PC-3 (cell line): ENCODE measurements at places on chromosomes 3 and 15. TPM values are rescaled to one million over a fixed set of nuclear protein-coding genes. Genes with fewer than 3 reads are reported as not detected.

DNA sequence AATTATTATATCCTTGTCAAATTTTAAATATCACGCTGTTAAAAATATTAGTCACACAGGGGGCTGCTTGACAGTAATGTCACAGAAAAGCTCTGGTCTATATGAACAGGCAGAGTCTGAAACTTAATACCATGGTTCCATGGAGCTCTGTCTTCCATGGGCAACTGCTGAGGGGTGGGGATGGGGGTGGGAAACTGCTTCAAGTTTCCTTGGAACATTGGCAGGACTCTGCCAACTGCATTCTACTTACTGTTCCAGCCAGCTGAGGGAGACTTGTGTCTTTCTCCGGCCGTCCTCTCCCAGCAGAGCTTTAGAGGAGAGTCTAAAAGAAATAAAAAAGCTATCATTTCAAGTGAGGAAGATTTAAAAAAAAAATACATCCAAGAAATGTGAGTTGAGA is 348.7 kb downstream of the ZIC1 start:
- H3K27ac ChIP-seq = no peak overlapping the region
- H3K4me1 ChIP-seq = no peaks in the 10 kb centered on the region
- H3K27me3 ChIP-seq = peaks cover 8% of the 10 kb centered on the region; the same call in 1 of the 2 replicates
- no peak overlapping the region for H3K4me3 ChIP-seq

DNA sequence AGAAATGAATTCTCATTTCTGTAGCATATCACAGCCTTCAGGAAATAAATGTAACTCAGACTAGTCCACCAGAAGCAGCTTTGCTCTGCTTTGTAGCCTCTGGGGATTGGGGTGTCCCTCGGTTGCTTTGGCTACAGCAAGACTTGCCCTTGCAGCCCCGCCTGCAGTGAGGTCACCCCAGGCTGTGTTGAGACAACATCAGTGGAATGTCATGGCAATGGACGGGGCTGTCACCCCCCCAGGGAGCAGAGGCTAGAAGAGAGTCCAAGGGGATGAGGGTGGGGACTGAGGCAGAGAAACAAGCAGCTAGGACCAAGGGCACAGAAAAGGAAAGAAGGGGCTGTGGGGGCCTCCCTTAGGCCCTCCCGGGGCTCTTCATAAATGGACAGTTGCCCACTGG is 854 bp downstream of the CLEC3B start:
- DNase-seq = no peak
- no peak overlapping the region for H3K27ac ChIP-seq
- no peaks in the 10 kb centered on the region for H3K27me3 ChIP-seq
- H3K4me1 ChIP-seq = 0 out of 2 replicates have a peak, but pooled peaks cover 7% of the 10 kb centered on the region

- H3K4me3 ChIP-seq = no peak overlapping the region
- H3K27me3 ChIP-seq = no peaks in the 10 kb centered on the region
- peak; percentile 88 for DNase-seq
- no peak overlapping the region for H3K27ac ChIP-seq
These were observed 4.0 kb downstream of the CCDC51 start for GRCh38 chr3:48435774-48436476.

- no peaks in the 10 kb centered on the region for H3K4me1 ChIP-seq
- no peaks in the 10 kb centered on the region for H3K27me3 ChIP-seq
- no peak overlapping the region for H3K4me3 ChIP-seq
- H3K27ac ChIP-seq = no peak overlapping the region
- DNase-seq = no peak
These were observed 79.7 kb upstream of the C2CD4B start for GRCh38 chr15:62244762-62245161.

GRCh38 chr3:88267441-88267840 is 117.7 kb downstream of the C3orf38 start:
- no peaks in the 10 kb centered on the region for H3K36me3 ChIP-seq
- H3K4me3 ChIP-seq = no peak overlapping the region
- peaks cover 67% of the 10 kb centered on the region for H3K27me3 ChIP-seq
- DNase-seq = no peak

DNA sequence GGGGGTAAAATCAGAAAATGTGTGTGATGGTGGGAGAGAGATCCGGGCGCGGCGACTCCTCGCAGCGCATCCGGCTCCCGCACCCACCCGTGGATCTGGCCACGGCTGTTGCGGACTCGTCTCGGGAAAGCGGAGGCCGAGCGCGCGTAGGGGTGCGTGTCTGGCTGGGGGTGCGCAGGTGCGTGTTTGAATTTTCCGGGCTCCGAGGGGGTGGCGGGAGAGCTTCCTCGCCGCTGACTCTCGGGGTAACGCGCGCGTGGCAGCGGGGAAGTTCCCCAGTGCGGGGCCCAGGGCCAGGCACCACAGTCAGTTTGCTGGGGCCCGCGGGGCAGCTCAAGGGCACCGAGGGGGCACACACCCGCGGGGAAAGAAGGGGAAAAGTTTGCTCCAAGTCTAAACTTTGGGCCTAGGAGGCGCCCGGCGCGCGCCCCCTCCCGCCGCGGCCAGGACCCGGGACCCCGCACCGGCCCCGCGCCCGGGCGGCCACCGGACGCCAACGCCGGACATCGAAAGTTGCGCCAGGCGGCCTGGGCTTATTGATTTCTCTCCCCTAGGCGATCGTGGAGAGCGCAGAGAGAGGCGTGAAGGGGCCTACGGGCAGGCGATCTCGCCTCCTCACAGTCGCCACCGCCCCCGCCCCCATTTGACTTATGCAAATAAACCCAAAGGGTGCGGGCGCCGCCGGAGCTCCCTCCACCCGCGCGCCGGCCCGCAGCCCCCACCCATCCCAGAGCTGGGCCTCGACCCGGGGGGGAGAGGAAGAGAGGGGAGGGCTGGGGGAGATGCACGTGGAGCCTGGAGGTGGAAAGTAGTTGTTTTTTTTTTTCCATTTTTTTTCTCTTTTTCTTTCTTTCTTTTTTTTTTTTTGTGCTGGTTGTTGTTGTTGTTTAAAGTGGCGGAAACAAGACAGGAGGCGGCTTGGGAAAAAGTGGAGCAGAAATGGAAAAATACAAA is 639 bp downstream of the FOXP1 start:
- H3K36me3 ChIP-seq = no peaks in the 10 kb centered on the region
- peak overlapping the region; percentile 58 for H3K27ac ChIP-seq
- peak overlapping the region; percentile 91 for H3K4me3 ChIP-seq
- H3K4me1 ChIP-seq = peaks cover 50% of the 10 kb centered on the region
- H3K27me3 ChIP-seq = no peaks in the 10 kb centered on the region

- H3K4me1 ChIP-seq = no peaks in the 10 kb centered on the region; the same call in 1 of the 2 replicates
- H3K4me3 ChIP-seq = no peak overlapping the region
- DNase-seq = no peak
- peaks cover 8% of the 10 kb centered on the region for H3K27me3 ChIP-seq
These were observed 52.4 kb downstream of the GASK1A start for GRCh38 chr3:43031485-43031884.

- H3K27me3 ChIP-seq = peaks cover 10% of the 10 kb centered on the region
- DNase-seq = no peak
- no peak overlapping the region for H3K27ac ChIP-seq
These were observed 230.8 kb downstream of the MEX3B start for GRCh38 chr15:81814882-81815455.

GRCh38 chr15:98874773-98875172 is 132.8 kb downstream of the PGPEP1L start:
- H3K4me1 ChIP-seq = peaks cover 54% of the 10 kb centered on the region
- peak overlapping the region; percentile 94 for H3K27ac ChIP-seq
- DNase-seq = no peak
- H3K36me3 ChIP-seq = no peaks in the 10 kb centered on the region
- H3K4me3 ChIP-seq = no peak overlapping the region

DNA sequence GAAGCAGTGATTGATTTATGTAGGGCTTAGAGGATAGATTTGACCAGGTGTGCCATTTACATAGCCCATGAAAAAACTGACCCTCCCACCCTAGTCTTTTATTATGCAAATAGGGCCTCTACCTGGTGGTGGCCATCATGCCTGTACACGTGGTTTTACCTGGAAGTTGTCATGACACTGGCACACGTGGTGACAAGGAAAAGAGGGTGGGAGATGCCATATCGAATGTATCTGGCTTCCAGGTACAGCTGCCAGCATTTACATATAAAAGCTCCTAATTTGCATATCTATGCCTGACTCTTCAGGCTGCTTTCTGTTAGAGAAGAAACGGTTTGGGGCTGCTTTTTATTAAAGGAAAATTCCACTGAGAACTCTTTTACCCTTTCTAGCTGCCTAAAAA is 35.0 kb upstream of the DNAJC13 start:
- no peak for DNase-seq
- no peak overlapping the region for H3K4me3 ChIP-seq
- H3K4me1 ChIP-seq = no peaks in the 10 kb centered on the region
- no peaks in the 10 kb centered on the region for H3K27me3 ChIP-seq

GRCh38 chr3:40766396-40766795 is 241.6 kb downstream of the ZNF621 start:
- no peak overlapping the region for H3K27ac ChIP-seq
- no peaks in the 10 kb centered on the region for H3K36me3 ChIP-seq
- H3K4me3 ChIP-seq = no peak overlapping the region
- H3K4me1 ChIP-seq = no peaks in the 10 kb centered on the region

DNA sequence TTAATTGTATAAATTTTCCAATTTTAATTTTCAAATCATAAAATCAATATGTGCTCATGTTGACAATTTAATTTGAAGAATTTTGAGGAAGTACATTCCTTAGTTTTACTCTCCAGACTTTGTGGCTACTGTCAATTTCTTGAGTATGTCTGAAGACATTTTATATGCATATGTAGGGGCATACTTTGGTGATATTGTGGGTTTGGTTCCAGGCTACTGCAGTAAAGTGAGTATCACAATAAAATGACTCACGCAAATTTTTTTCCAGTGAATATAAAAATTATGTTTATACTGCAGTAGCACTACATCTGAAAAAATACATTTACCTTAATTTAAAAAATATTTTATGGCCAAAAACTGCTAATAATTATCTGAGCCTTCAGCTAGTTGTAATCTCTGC is 123.2 kb upstream of the PLCL2 start:
- H3K4me1 ChIP-seq = peaks cover 26% of the 10 kb centered on the region
- peak; percentile 90 for DNase-seq
- H3K36me3 ChIP-seq = no peaks in the 10 kb centered on the region
- peak overlapping the region; percentile 35 for H3K27ac ChIP-seq
- H3K27me3 ChIP-seq = no peaks in the 10 kb centered on the region

DNA sequence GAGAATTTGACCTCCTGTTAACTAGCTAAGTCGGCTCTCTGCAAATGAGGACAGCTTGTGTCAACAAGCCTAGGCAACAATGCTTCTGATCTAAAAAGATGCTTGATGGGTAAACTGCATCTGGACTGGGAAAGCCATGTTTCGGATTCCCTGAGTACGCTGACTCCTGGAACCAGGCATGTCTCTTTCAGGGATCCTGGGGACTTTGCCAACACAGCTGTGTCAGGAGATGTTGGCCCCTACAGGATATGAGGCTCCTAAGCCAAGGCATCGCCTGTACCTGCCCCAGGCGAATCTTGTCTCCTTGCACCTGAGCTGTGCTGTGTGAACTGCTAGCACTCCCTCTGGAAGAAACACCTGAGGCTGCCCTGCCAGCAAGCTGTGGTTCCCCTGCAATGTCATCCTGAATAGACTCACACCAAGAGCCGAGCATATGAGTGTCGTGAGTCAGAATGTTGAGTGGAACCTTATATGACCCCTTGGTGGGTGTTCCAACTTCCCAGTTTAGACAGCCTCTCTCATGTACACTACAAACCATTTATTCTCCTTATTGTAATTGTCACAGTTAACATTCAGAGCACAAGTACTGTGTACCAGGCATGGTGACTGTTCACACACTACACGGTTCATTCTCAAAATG is 17.0 kb downstream of the EOGT start:
- H3K36me3 ChIP-seq = no peaks in the 10 kb centered on the region
- no peak for DNase-seq
- no peaks in the 10 kb centered on the region for H3K4me1 ChIP-seq
- no peak overlapping the region for H3K27ac ChIP-seq
- H3K27me3 ChIP-seq = no peaks in the 10 kb centered on the region
- H3K4me3 ChIP-seq = no peak overlapping the region

DNA sequence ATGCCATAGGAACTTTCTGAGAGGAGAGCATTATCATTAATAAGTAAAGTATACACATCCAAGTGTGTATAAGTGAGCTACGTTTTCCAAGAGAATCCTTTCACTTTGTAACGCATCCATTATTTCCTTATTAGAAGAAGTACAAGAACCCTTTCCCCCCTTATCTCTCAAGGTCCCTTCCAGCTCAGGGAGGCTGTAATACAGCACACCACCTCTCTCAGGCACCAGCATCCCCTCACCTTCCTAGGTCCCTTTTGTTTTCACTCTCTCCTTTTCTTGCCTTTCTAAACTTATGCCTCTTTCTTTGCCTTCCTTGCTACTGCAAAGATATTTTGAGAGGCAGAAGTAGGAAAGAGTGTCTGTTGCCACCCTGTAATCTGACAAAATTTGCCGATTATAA is 446.0 kb downstream of the GRM7 start:
- H3K4me3 ChIP-seq = no peak overlapping the region
- no peaks in the 10 kb centered on the region for H3K36me3 ChIP-seq
- no peak overlapping the region for H3K27ac ChIP-seq
- H3K27me3 ChIP-seq = no peaks in the 10 kb centered on the region

Gene SPRED1
- 39.7 and 42.3 TPM in 2 replicates for total RNA-seq

Gene SNX22
- 0.77 TPM in 1 of 2 replicates, not detected in the other for total RNA-seq

Gene BTLA
- not detected in 2 replicates for total RNA-seq

Gene PIERCE2
- total RNA-seq = 0.63 and 3.1 TPM in 2 replicates

Gene GOLGA6L7
- total RNA-seq = not detected in 2 replicates

Gene GP5
- not detected in 2 replicates for total RNA-seq

Gene CADM2
- total RNA-seq = 0.47 TPM in 1 of 2 replicates, not detected in the other

Gene IL5RA
- total RNA-seq = not detected in 2 replicates

Gene SEMA5B
- 0.04 TPM in 1 of 2 replicates, not detected in the other for total RNA-seq

Gene ITIH1
- total RNA-seq = not detected in 2 replicates

Gene RBP2
- total RNA-seq = not detected in 2 replicates

Gene PXYLP1
- 6.2 and 16.6 TPM in 2 replicates for total RNA-seq

Gene ZKSCAN7
- total RNA-seq = not detected in 2 replicates

Gene RPL14
- total RNA-seq = 543 and 624 TPM in 2 replicates

Gene FOXL2NB
- 0.17 TPM in 1 of 2 replicates, not detected in the other for total RNA-seq

Gene CFAP91
- total RNA-seq = 0.17 and 1.1 TPM in 2 replicates
